ENCODE measurements at places on chromosomes 4 and X.

DNA sequence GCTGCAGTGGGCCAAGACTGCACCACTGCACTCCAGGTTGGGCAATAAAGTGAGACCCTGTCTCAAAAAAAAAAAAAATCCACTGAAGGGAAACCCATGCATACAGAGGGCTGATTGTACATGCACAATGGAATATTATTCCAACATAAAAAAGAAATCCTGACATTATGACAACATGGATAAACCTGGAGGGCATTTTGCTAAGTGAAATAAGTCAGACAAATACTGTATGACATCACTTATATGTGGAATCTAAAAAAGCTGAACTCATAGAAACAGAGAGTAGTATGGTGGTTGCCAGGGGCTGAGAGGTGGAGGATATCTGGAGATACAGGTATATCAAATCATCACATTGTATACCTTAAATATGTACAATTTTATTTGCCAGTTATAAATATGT, 102.2 kb downstream of the PPEF1 start:
- DNase-seq, result no peak

GRCh38 chr4:139950568-139950967, 203.4 kb downstream of the MAML3 start:
- no peak for DNase-seq

DNA sequence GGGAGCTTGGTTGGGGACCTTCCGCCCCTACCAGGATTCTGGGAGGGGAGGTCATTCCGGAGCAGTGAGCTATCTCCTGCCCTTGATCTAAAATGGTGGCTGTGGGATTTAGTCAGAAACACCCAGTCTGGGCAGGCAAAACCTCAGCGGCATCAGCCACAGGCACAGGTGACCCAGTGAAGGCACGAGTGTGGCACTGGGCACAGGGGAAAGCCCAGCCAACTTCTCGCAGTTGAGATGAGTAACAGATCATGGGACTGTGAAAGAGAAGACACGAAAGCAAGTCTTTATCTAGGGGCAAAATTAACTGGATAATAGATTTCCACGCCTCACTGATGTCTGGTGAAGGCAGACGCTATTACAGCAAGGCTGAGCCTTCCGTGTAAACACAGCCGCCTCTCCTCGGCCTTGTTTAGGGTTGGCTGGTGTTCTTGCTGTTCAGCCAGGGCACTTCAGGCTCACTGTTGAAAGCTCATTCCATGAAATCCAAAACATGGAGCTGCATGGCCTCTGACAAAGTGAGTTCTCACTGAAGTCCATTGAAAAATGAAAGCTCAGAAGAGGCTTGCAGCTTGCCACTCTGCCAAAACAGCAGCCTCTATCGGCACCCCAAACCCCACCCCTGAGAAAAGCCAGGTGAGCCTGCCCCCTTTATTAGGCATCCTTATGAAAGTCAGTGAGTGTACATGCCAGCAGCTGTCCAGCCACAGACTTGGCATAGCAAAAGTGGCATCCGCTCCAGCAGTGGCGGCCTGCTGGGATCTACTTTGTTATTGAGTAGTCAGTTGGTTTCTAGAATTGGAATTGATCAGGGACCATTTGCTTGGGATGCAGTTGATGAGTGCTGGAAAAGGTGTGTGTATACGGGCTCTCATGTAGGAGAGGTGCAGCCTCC, 102.3 kb upstream of the MTM1 start:
- no peak for DNase-seq

GRCh38 chr4:158729716-158730559, 6.7 kb upstream of the PPID start:
- DNase-seq, result peak; percentile 42

DNA sequence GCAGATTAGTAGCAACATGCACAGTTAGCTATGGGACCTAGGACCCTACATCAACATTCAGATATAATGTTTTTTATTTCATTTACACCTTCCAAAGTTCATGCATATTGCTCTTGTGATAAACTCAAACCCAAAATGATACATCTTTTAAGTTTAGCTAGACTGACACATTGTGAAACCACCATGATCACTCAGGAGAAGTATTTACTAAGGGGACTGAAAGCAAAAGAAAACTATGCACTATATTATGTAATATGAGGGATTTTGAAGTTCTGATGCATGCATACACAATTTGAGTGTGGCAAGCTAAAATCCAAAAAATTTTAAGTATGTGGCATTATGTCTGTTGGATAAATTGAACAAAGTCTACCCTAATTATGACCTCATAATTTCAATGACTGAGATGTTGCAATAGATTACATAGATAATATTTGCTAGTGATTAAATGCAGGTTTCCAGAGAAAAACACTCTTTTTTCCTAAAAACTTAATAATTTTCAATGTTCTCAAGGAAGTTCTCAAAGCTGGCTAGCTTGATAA, 914.8 kb upstream of the GRIA3 start:
- DNase-seq, result no peak

DNA sequence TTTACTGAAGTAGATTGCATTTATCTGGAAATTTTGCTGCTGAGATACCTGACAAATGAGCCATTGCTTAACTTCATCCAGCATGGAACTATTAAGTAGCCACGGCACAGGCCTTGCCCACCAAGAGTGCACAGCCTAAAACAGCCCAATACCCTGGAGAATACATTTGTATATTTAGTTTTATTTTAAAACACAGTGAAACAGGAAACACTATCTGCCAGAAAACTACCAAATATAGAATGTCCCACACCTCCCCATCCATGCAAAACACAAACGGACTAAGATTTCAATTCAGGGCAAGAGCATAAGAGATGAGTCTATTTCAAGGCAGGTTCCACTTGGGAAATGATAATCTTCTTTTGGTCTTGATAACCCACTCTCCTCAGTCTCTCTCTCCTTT, 57.1 kb downstream of the MAML3 start:
- no peak for DNase-seq

DNA sequence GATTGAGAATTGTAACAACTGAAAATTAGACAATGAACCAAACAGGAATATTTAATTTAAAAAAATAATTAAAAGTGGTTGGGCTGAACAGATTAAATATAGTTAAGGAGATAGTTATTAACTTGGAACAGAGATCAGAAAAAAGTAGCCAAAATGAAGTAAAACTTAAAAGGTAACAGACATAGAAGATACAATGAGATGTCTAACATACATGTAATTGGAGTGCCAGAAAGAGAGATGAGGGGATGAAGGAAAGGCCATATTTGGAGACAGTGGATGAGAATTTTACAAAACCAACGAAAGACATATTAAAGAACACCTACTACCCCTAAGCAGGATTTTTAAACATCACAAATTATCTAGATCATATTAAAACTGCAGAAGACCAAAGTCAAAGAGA, 8.0 kb downstream of the TBC1D9 start:
- DNase-seq, result no peak

- no peak for DNase-seq
Observed at GRCh38 chr4:40240040-40240653, 43.3 kb downstream of the RHOH start.

DNA sequence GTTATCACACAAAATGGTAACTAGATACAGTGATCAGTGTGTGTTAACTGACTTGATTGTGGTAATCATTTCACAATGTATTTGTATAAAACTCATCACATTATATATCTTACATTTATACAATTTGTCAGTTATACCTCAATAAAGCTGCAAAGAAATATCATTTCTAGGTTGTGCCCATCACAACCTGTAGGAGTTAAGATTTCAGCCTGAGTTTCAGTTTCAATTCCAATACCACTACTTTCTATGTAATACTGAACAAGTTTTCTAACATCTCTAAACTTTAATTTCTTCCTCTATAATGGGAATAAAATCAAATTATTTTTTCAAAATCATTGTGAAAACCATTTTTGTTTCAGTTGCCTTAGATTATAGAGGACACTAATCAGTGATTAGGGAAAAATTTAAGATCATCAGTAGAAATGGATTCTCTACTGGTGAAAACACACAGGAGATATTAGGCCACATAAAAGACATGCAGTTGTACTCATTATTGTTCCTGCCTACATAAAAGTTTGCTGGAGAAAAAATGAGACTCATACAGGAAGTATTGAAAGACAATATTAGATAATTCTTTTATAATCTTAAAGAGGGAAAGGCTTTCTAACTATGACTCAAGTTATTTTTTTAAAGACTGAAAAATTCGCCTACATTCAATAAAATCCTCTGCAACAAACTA, 18.4 kb upstream of the TBC1D1 start:
- no peak for DNase-seq

DNA sequence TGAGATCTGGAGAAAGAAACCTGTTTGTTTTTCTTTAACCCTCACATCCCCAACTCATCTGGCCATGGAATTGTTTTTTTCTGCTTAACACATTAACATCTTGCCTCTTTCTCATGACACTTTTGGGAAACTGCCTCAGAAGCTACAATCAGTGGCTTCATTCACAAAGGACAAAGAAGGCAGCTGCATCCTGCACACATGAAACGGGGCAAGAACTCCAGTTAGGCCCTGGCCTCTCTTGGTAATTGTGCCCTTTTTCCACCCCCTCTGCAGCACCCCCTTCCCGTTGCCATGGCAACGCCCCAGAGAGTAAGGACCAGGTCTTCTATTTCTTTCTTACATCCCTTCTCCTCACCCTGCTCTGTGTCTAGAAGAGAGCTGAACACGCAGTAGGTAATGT, 103.4 kb downstream of the PDGFRA start:
- no peak for DNase-seq

DNA sequence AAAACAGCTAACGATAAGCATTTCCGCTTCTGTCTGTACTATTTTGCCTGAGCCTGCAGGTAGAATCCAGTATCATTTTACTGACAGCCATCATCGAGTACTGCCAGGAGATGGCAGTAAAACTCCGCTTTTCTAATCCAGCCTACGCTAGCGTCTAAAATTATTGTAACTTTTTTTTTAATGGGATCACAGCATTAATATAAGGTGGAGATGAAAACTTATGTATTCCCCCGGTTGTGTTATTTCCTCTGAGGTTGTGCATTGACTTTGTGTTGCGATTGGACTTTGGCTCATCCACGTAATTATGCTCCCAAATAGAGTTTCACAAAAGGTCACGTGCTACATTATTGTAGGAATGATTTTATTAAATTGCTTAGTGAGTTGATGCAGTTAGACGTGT, 248.1 kb downstream of the C4orf33 start:
- no peak for DNase-seq

DNA sequence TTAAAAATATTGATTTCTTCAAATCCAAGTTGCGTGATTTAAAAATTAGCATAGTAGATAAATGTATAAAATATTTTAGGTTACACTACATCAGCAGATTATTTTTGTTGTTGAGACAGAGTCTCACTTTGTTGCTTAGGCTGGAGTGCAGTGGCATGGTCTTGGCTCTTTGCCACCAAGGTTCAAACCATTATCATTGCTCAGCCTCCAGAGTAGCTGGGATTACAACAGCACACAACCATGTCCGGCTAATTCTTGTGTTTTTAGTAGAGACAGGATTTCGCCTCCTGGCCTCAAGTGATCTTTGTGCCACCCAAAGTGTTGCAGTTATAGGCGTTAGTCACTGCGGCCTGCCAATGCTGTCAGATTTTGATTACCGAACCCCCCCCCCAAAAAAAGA, 1390.5 kb upstream of the TENM3 start:
- DNase-seq, result no peak

GRCh38 chr4:98283219-98284189, 22.3 kb downstream of the RAP1GDS1 start:
- no peak for DNase-seq

- no peak for DNase-seq
Observed at GRCh38 chrX:105515561-105515960, 295.1 kb upstream of the TEX13A start.

DNA sequence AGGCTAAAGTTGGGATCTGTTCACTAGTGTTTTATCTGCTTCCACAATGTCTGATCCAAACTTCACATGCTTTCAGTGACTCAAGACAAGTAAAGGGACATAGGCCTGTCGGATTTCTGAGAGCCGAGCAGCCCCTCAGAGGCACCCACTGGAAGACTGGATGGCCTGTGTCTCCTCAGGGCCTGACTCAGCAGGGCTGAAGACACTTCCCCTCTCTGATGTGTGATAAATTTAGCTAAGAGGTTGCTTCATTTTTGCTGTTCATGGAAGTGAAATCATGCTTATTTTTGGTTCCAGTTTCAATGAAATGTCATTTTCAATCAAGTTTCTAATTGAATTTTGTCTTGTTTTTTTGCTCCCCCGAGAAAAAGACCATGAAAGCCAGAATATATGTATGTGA, 93.7 kb downstream of the MXRA5 start:
- no peak for DNase-seq

DNA sequence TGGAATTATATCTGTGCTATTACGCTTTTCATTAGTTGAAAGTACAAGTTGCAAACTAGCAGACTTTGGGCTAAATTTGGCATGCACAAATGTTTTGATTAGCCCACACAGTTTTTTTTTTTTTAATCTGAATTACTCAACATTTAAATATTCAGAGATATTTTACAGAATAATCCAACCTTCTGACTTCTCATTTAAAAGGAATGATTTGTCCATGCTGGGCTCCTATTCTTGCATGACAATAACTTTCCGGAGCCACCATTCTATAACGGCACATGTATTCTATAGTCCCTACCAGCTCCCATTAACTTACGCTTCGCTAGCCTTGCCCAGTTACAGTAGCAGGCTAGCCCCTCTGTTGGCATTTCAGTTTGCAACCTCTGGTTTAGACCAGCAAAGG, 219.3 kb upstream of the FTHL17 start:
- DNase-seq, result no peak

All from activated CD4-positive, alpha-beta T cell treated with anti-CD3 and anti-CD28 coated beads, Interleukin-2, amount 50 U/mL, for 1 hour (primary cell).